ENCODE measurements at places on chromosomes 2 and 18.

DNA sequence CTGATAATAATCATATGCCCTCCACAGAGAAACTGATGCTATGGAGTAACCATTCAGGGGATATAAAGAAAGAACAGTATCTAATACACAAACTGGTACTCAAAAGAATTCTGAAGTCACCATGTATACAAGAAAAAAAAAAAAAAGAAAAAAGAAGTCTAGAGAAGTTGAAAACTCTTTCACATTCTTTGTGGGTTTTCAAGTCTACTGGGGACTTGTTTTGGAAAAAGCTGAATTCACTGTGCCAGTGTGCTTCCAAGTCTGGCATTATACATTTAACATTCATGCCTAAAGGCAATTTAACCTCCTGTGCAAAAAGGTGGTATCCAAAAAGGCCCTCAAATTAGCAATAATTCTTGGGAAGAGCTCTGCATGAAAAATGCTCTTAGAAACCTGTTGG, 94.8 kb upstream of the ITGB6 start:
- no peak for DNase-seq

GRCh38 chr2:101310834-101311695, 2.6 kb upstream of the RNF149 start:
- DNase-seq: no peak

GRCh38 chr18:29531746-29532145, 1354.8 kb upstream of the CDH2 start:
- no peak for DNase-seq

- DNase-seq: no peak
These were observed 10.6 kb downstream of the SCG2 start for GRCh38 chr2:223591596-223591995.

DNA sequence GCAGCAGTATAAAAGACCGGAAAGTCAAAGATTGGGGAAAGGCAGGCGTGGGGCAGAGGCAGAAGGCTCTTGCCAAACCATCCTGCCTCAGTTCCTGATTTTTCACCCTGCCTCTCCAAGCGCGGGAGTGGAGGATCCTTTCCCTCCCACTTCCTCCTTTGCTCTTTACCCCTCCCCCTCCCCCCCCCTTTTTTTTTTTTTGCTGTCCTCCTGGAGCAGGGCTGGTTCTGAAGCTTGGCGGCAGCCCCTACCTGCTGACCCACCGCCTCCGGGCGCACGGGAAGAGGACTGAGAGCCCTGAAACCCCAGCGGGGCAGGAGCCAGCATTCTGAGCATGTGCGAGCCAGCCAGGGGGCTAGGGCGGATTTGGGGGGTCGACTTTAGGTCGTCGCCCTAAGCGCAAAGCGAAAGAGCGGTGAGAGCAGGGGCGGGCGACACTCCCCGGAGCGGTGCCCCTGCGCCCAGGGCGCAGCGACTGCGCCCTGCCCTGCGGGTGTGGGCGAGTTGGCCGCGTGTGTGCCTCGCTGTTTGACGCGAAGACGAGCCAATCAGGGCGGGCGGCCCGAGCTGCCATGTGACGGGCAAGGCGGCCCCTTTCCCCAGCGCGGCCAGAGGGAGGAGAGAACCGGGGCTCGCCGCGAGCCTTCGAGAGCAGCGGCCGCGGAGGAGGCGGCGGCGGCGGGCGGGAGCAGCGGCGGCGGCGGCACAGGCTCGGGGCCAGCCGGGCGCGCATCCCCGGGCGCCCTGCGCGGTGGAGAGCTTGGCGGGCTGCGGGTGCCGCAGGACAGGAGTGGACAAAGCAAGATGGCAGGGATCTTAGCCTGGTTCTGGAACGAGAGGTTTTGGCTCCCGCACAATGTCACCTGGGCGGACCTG, at the start of gene CERS6:
Gene CERS6 (plus strand): TSS at position 628 of the 876 bp plus-strand sequence. CDS start 177 bp downstream, at position 805.
- DNase-seq: peak; percentile 96

GRCh38 chr2:231280846-231281245, 82.4 kb downstream of the ARMC9 start:
- DNase-seq: no peak

DNA sequence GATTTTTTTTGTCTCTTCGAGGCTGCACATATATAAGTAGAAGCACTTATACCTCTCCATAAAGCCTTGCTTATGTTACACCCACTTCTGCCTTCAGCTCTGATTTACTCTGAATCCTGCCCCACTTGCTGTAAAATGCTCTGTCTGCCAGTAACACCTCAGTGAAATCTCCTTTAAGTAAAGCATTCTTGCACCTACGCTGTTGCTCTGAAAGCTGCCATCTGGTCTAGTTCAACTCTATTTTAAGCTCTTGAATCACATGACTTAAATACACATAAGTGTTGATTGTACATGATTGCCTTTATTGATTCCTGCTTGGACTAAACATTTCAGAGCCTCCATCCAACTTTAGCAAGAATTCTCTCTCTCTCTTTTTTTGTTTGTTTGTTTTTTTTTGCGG, 609.0 kb upstream of the CELF4 start:
- no peak for DNase-seq

- no peak for DNase-seq
These were observed 26.0 kb downstream of the TWIST2 start for GRCh38 chr2:238873841-238874240.

DNA sequence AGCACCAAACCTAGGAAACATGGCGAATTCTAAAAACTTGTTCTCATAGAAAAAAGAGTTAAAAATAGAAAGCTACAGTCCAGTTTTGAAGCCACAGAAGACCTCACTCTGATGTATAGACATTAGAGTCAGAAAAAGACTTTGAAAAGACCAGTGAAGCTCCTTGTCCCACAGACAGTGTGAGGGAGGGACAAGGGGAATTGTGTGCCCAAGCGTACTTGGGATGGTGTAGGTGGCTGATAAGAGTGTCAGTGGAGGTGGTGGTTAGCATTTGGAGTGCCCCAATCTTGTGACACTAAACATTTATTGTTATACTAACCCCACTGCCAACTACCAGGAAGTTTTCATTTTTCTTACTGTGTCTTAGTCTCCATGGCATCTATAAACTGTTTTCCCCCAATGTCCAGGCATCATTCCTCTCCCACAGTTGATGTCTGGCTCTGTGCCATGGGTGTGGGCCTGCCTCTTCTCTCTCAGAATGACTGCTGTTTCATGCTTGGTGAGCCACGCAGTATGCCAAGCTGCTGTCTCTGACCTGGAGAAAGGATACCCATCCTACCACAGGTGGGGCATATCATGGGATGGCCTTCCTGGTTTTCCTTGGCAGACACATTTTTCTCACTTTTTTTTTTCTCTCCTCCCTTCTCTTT, 161.4 kb downstream of the RPIA start:
- DNase-seq: no peak

- DNase-seq: no peak
These were observed 31.0 kb downstream of the ABCA12 start for GRCh38 chr2:215107216-215108056.

- DNase-seq: no peak
These were observed 32.6 kb downstream of the RBKS start for GRCh38 chr2:27857417-27858172.

- DNase-seq: no peak
These were observed 69.3 kb downstream of the MRO start for GRCh38 chr18:50750546-50750945.

DNA sequence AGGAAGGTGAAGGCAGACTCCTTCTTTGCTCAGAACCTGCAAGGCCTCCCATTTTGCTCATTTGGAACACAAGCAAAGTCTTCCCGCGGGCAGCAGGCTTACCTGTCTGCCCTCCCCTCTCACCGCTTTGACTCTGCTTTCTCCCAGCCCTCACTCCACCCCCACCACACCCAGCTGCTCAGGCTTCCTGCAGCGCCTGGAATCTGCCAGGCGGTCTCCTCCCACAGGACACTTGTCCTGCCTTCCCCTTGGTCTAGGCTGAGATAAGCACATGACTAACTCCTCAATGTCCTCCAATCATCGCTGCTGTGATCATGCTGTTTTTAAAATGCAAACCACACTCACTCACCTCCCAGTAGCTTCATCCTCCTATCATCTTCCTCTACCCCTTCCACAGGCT, 430.0 kb downstream of the ZNF516 start:
- DNase-seq: peak; percentile 13

- DNase-seq: no peak
These were observed 358.5 kb upstream of the HNRNPA3 start for GRCh38 chr2:176854062-176854461.

- DNase-seq: no peak
These were observed 6.7 kb downstream of the MYO7B start for GRCh38 chr2:127542231-127542630.

DNA sequence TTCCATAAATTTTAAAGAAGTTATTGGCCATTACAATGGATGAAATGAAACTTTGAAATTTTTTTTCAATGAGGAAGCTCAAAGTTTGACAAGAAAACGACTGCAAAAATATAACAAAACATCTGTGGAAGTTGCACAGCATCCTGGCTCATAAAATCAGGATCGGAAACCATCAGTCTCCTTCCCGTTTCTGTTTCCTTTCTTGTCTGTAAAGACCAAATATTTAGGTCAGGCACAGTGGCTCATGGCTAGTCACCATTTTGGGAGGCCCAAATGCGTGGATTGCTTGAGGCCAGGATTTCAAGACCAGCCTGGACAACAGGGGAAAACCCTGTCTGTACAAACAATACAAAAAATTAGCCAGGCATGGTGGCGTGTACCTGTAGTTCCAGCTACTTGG, 27.6 kb upstream of the SSB start:
- no peak for DNase-seq

- peak; percentile 39 for DNase-seq
These were observed 2.5 kb upstream of the MAT2A start for GRCh38 chr2:85536479-85536878.

GRCh38 chr2:129061069-129061768, 742.6 kb upstream of the HS6ST1 start:
- peak; percentile 46 for DNase-seq

- no peak for DNase-seq
These were observed 193.8 kb upstream of the ARL4C start for GRCh38 chr2:234690569-234691213.

DNA sequence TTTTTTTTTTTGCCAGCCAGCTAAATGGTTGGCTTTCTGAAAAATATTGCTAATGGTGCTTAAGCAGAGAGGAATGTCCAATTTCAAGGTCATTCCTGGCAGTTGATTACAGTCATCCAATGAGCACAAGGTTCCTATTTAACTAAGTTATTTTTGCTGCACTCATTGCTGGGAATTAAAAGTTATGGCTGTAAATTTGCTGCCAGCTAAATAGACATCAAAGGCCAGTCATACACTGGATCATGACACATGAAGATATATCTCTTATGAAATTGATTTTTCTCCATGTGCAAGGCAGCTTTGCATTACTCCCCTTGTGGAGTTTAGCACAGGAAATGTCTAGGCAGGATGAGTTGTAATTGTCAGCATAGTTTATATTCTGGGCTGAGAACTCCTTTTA, 1898.4 kb upstream of the CELF4 start:
- no peak for DNase-seq

DNA sequence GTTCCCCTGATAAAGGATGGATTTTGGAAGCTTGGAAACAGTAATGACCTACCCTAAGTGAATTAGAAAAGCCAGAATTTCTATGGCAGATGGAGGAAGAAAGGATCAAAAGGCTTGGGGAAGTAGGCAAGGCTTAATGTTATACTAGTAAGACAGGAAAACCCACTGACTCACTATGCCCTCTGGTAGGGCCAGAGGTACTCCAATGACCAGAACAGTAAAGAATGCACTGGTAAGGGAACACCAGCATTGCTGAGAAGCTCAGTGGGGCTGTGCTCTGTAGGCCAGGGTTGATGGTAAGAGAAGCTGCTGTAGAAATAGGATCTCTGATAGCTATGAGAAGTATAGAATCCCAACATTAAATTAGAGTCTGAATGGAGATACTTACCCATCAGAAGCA, 126.4 kb downstream of the GFPT1 start:
- DNase-seq: no peak

- no peak for DNase-seq
These were observed 243.0 kb downstream of the HNMT start for GRCh38 chr2:138207074-138207930.

GRCh38 chr2:80403081-80403480, 98.5 kb upstream of the LRRTM1 start:
- DNase-seq: no peak

- no peak for DNase-seq
These were observed 39.1 kb downstream of the PCBP1 start for GRCh38 chr2:70126413-70126812.

- no peak for DNase-seq
These were observed 175.5 kb downstream of the CAMKMT start for GRCh38 chr2:44537264-44537663.

- DNase-seq: no peak
These were observed 24.8 kb upstream of the RBM44 start for GRCh38 chr2:237773826-237774225.

DNA sequence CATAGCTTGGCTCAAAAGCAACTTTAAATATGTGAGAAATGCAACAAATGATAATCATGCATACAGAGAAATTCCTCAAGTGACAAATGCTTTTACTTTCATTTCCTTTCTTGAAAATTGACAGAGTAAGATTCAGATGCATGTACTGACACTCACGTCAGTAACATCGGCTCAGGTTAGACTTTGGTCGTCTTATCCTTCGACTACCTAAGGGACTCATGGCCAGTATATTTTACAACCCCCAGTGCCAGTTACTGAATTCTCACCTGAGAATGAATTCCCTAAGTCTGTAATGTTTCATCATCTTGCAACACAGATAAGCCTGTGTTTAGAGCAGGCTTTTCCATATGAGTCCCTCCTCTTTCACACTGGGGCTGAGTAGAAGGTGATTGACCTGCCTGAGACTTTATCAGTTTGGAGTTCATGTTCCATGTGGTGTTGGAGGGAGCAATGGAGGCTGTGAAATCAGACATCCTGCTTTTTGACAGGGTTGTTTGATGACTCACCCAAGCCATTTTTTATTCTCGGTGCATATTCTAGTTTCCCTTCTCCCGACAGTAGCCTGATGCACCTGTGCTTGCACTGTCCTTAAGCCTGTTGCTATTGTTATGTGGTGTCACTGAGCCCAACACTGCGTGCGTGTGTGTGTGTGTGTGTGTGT, 30.5 kb upstream of the ATP8B1 start:
- DNase-seq: peak; percentile 42

- DNase-seq: peak; percentile 25
These were observed 347.4 kb downstream of the PARD3B start for GRCh38 chr2:204892506-204893255.

DNA sequence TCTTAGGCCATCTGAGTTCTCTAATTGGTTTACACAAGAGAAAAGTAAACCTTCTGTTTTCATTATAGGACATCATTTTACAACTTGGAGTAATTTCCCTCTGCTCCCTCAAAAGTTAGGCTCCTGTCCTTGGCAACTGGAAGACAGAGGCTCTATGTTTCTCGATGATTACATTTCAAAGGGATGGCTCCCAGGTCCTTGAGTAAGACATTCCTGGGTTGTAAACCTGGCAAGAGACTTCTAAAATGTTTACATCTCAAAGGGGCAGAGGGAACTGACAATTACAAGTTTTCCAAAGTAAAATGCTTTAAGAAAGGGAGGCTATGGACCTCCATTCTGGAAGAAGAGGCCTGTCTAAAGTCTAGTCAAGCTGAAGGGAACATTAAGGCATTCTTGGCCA, 268.3 kb upstream of the REG3G start:
- DNase-seq: no peak

DNA sequence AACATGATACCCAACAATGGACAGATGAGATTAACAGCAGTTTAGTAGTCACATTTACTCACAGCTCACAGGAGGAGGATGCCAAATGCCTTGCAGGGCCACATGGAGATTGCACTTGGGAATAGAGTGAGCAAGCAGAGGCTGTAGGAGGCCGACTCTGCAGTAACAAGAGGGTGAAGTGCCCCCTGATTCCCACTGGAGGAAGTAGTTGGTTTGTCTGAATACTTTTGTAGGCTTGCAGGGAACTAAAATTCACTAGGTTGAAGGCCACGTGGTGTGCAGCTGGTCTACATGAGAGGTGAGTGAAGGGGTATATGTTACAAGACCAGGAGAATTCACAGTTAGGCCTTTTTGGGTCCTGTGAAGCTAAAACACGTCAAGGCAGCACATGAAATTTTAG, 419.3 kb upstream of the TNP1 start:
- no peak for DNase-seq

All from urothelium cell line (cell line).